ENCODE measurements at places on chromosomes 4 and X. TPM values are rescaled to one million over a fixed set of nuclear protein-coding genes. Genes with fewer than 3 reads are reported as not detected.

GRCh38 chr4:7701866-7702649, 237.6 kb downstream of the AFAP1 start:
- no peak for DNase-seq

GRCh38 chr4:25927361-25928195, 13.6 kb downstream of the SMIM20 start:
- no peak for DNase-seq

- DNase-seq = peak; percentile 10
These were observed 53.6 kb upstream of the RAB40AL start for GRCh38 chrX:102883491-102883890.

DNA sequence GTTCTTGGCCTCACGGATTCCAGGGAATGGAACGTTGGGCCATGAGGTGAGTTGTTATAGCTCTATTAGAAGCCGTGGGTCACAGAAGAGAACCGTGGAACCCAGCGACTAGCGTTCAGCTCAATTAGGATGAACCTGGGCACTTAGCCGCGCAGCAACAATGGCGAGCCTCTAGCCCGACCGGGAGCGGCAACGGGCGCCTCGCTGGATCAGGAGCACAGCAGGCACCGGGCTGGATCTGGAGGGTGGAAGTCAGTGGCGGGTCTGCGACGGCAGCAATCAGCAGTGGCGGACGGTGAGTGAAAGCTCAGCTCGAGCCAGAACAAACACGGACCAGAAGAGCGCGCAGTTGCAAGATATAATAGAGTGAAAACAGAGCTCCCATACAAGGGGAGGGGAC, 34.2 kb downstream of the AGA start:
- DNase-seq = no peak

GRCh38 chrX:155577682-155578081, 35.1 kb downstream of the TMLHE start:
- no peak for DNase-seq

GRCh38 chrX:79368441-79368840, 1.3 kb upstream of the ITM2A start:
- DNase-seq = no peak

MRFAP1 gene
- 228 TPM for total RNA-seq

TAF9B gene
- total RNA-seq = 19.4 TPM

DNA sequence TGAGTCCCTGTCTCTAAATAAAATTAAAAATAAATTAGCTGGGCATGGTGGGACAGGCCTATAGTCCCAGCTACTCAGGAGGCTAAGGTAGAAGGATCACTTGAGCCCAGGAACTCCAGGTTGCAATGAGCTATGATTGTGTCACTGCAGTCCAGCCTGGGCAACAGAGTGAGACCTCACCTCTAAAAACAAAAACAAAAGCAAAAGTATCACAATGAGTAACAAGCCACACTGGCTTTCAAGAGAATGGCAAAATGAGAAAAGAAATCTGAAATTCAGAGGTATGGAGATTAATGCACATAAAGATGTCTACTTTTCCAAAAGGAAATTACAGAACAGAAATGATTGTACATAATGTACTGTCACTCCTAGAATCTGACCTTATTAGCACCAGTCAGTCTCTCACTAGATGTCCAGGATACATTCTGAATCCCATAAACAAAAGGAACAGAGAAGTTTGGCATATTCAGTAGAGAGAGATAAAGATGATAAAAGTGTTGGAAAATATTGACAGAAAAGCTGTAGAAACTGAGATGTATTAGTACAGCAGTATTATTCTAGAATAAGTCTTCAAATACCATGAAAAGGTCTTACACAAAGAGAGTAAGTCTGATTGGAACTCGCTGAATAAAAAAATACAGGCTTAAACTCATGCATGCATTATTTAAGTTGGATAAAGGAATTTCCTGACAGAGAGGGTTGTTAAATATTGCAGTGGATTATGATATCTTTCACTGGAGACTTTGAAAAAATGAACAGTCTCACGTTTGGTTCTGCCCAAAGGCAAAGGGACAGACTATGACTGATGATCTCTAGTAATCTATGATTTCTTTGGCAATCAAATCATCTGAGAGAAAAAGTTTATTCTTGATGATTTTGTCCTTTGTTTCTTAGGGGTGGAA, 102.5 kb downstream of the SH3RF1 start:
- DNase-seq = no peak

Data from foreskin keratinocyte (primary cell).